ENCODE measurements at places on chromosomes 2 and 18. TPM values are rescaled to one million over a fixed set of nuclear protein-coding genes. Genes with fewer than 3 reads are reported as not detected.
A peak's percentile ranks its signal among the peaks of the same experiment; 100 is the strongest.

DNA sequence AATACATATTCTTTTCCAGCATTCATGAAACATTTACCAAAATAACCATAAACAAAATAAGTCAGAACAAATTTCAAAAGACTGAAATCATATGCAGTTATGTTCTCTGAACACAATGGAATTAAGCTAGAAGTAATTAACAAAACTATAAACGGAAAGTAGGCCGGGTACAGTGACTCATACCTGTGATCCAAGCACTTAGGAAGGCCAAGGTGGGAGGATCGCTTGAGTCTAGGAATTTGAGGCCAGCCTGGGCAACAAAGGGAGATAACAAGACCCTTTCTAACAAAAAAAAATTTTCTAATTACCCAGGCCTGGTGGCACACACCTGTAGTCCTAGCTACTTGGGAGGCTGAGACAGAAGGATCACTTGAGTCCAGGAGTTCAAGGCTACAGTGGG, 14.9 kb downstream of the ATAD2B start:
- DNase-seq, result no peak

DNA sequence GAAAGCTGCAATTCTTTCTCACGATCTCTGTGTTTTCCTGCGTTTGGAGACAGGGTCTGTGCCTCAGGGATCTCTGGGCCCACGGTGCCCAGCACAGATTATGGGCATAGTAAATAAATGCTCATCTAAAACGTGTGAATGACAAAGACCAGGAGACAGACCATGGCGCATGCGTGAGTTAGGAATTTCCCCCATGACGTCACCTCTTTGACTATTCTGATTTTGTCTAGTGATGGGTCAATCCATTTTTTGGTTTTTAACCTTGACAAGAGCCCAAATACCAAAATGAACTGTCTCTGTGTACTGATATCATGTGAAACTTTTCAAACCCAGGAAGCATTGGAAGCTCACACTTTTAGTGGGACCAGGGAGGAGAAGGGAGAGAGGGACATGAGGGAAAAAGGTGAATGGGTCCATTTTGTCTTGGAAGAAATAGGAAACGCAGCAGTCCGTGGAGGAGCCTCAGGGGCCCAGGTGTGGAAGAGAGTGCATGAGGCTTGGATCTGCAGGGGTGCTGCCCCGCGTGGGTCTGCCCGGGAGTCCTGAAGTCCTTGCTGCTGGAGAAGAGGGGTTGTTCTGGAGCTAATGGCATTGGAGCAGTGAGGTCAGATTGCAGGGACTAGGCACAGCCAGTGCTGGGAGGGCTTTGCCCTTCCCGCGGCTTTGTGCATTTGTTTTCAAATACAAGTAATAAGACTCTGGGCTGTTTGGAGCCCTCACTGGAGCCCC, 172.2 kb downstream of the ASB1 start:
- no peak for DNase-seq

DNA sequence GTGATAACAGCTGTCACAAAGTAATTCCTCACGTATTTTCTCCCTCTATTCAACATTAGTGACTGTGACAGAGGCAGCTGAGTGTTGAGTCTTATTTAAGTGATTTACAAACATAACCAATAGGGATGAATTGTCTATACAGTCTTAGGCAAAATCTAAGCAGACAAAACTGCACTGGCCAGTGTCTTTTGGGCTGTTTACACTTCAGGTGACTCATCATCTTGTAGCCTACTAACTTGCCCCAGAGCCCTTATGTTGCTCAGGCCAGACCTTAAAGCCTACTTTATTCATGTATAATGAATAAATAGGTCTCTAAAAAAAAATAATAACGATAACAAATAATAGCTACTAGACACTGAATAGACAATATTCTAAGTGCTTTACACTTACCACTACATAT, 17.2 kb downstream of the THOC1 start:
- DNase-seq, result no peak

GRCh38 chr2:106565599-106565998, 78.4 kb downstream of the CD8B2 start:
- no peak for DNase-seq

GRCh38 chr2:215794829-215795546, 218.4 kb downstream of the MREG start:
- no peak for DNase-seq

DNA sequence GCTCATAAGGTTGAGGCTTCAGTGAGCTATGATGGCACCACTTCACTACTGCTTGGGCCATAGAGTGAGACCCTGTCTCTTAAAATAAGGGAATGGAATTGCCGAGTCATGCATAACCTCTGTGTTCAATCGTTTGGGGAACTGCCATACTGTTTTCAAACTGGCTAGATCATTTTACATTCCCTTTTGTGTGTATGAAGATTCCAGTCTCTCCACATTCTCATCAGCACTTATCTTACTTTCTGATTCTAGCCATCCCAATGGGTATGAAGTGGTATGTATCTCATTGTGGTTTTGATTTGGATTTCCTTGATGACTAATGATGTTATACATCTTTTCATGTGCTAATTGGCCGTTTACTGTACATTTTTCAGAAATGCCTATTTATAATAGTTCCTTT, 23.7 kb downstream of the MARCHF7 start:
- DNase-seq, result no peak

- no peak for DNase-seq
These were observed 209.8 kb downstream of the BCL2 start for GRCh38 chr18:63109802-63110201.

DNA sequence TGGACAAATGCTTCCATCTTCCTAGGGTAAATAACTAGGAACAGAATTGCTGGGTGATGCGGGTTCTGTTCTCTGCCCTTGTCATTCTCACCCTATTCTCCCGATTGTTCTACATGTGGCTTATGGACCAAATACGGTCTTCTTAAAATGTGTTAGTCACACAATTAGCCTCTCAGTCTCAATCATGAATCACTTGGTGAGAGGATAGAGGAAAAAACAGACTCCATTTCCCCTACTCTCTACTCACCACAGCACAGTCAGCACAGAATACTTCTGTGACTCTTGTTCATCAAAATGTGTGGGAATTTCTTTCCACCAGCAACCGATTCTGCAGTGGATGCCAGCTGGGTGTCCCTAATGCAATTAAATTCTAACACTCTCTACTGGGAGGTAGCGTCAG, 125.2 kb downstream of the SH3BP4 start:
- DNase-seq, result no peak

GRCh38 chr2:176779917-176780316, 432.7 kb upstream of the HNRNPA3 start:
- DNase-seq, result no peak

DNA sequence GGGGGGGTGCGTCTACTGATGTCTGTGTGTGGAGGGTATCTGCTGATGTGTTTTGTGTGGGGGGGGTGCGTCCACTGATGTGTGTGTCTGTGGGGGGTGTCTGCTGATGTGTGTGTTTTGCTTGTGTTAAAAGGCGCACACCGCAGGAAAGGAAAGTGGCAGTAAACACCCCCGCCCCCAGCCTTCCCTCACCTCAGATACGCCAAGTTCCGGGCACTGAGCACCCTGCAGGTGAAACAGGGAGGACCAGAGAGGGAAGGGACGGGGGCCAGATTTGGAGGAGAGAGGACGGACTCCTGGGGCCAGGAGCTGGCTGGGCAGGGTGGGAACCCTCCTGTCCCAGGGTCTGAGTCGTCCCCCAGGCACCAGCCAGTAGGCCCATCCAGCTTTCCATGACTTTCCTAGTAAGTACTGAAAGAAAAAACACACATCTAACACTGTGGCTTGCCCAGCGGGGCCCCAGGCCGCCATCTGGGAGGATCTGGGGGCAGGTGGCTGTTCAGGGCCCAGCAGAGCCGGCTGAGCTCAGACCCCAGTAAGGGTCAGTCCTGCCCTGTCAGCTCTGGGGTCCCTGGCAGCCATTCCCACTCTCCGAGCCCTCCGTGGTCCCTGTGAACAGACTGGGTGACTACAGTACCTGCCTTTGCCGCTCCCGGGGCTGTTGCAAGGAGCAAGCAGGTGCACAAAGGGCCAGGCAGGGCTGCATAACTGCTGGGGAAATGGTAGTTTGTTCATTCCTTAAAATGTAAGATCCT, 126.9 kb downstream of the NFATC1 start:
- DNase-seq, result peak; percentile 70

- no peak for DNase-seq
These were observed 48.6 kb downstream of the NRP2 start for GRCh38 chr2:205730701-205731582.

GRCh38 chr18:67433971-67434370, 82.5 kb downstream of the DSEL start:
- DNase-seq, result no peak

DNA sequence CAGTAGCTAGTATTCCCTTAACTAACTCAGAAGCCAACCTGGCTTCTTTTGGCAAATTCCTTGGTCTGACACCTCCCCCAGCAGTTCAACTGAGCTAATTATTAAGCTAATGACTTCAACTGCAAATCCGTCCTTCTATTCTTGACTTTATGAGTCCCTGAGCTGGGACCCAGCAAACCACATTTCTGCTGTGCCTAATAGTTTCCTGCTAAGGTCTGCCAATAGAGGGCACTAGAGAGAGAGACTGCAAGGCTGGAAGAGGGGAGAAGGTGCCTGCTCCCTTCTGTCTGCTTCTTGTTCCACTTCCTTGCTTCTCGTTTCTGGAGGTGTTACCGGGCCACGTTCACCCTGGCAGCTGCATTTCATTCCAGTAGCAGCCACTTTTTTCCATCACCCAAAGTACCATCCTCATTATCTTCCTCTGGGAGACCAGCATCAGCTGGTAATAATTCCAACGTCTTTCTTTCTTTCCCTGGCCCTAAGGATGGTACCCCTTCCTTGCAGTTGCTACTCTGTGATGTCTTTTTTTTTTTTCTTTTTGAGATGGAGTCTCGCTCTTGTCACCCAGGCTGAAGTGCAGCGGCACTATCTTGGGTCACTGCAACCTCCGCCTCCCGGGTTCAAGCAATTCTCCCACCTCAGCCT, 352.0 kb downstream of the TNS1 start:
- no peak for DNase-seq

- DNase-seq, result no peak
These were observed 527.4 kb downstream of the TMEM182 start for GRCh38 chr2:103289105-103289725.

DNA sequence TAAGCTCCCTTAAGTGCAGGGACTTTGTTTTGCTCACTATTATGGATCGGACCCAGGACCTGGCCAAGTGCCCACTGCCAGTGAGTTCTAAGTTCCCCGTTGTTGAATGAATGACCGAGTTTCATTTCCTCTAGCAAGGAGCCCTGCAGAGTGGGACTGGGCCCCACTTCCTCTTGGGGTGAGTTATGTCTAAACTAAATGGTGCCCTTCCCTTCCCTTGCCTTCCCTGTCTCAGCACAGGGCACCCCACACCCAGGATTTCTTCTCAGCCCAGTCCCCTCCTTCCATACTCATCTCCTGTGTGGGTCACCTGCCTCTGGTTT, 195.3 kb upstream of the HS6ST1 start:
- DNase-seq, result no peak

GRCh38 chr2:170553748-170554147, 161.4 kb upstream of the SP5 start:
- no peak for DNase-seq

GRCh38 chr18:23137788-23138216, 2.5 kb downstream of the CABLES1 start:
- no peak for DNase-seq

- DNase-seq, result no peak
These were observed 457.5 kb upstream of the FANCL start for GRCh38 chr2:58698620-58699019.

- no peak for DNase-seq
These were observed 74.9 kb downstream of the ATP8B1 start for GRCh38 chr18:57727952-57728807.

- no peak for DNase-seq
These were observed 76.0 kb downstream of the EPAS1 start for GRCh38 chr2:46373238-46373637.

GRCh38 chr2:67564076-67564475, 166.9 kb downstream of the ETAA1 start:
- no peak for DNase-seq

GRCh38 chr2:231146665-231147064, 21.8 kb upstream of the HTR2B start:
- no peak for DNase-seq

DNA sequence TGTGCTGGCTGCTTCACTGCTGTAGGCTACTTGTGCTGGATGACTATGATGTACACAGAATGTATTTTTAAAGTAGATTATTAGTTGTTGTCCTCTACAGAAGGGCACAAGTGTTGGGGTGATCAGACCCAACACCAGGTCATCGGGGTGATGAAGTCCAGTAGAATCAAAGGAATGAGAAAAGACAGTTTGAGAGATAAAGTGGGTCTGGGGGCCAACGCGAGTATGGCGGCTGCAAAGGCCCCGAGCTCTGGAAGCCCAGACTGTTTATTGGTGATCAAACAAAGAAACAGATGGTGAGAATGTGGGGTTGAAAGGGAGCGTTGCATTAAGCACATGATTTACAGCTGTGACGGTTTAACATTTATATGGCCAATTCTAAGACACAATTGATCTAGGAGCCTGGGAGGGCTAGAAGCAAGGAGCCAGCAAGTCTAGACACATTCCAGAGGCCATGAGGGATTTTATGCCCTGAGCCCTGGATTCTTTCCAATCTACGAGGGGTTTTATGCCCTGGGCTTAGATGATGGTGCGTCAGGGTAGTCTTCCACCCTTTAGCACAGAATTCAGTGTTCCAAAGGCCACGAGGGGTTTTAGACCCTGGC, 153.5 kb downstream of the AGPS start:
- DNase-seq, result no peak

GRCh38 chr2:1481406-1482252, 68.4 kb downstream of the TPO start:
- peak; percentile 50 for DNase-seq

DNA sequence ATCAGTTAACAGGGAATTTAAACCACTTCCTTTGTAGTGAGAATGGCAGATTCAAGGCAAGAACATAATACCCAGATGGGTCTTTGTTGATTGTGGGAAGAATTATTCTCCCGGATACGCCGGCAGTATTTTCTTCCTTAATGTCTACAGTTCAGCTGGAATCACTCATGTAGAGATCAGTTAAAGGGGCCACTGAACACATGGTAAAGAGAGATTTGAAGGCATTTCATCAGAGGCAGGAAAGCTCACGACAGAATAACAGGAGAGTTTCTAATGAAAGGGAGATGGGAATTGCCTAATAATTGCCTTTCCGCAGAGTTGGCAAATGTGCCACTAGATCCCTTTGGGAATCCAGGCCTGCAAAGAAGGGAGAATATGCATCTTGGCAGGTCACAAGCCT, 327.7 kb upstream of the ZNF804A start:
- DNase-seq, result no peak

Gene CCDC74B
- 0.81 TPM for total RNA-seq

Gene SMYD1
- total RNA-seq, result 295 TPM

Gene IL1RN
- total RNA-seq, result 0.59 TPM

Gene SERPINB10
- total RNA-seq, result not detected

Gene LCT
- total RNA-seq, result not detected

Gene DLGAP1
- 6.5 TPM for total RNA-seq

Gene SIX3
- not detected for total RNA-seq

Gene SCN9A
- 0.75 TPM for total RNA-seq

Gene PROM2
- total RNA-seq, result 0.83 TPM

Gene CDK15
- 0.22 TPM for total RNA-seq

Gene ZNF892
- 4.8 TPM for total RNA-seq

Gene PRKAG3
- total RNA-seq, result 0.13 TPM

Gene VWA3B
- 0.51 TPM for total RNA-seq

Gene ITPRIPL1
- 0.83 TPM for total RNA-seq
